ENCODE measurements at places on chromosomes 12 and 14.

GRCh38 chr14:37384870-37385596 lies 187.3 kb downstream of the MIPOL1 start:
- DNase-seq: no peak

DNA sequence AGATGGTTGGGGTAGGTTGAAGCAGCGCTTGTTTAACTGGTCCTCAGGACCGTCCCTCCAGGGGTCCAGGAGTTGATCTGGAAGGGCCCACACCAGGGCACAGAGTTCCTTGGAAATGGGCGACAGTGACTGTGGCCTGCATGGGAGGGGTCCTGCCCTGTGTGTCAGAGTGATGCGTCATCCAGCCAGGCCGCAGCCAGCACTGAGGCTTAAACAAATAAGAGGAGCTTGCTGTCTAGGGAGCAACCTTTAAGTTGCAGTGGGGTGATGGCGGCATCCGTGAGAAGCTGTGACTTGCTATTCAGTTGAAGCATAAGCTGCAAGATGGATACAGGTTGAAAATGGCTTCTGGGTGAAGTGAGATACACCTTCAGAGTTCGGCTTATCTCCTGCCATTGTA lies 20.2 kb downstream of the DCAF4 start:
- DNase-seq: no peak

DNA sequence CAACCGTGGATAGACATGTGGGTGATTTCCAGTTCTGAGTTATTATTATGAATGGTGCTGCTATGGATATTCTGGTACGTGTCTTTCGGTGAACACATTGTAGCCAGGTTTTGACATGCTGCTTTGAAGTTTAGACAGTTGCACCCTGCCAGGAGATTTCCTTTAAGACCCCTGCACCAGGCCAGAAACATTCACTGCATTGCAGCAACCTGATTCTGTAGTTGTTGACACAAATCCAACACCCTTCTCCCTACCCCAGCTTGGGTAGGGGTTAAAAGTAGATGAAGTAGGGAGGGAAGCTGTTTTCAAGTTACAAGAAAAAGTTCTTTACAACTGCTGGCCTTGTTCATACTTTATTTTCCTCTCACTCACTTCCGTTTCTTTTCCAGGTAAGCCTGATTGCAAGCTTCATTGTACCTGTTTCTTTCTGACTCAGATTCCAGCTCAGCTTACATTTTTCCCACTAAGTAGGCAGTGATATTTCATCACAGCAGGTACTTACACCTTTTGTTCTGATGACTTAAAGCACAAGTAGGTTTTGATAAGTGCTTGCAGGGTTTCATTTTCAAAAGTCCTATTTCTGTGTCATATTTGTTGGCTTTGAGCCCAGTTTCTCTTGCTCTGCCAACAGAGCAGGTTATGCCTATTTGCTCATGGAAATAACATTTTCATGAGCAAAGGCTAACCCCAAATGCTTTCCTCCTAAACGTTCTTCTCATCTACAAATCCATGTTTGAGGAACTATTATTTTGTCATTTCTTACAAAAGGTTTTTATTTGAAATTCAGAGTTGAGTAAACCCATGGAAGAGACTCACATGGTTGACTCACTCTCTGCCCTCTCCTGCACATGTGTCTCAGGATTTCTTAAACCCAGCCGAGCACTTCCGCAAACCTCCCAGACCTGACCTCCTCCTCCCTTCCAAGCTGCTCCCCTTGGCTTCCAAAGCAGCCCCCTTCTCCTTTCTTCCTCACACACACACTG lies 12.1 kb upstream of the LTA4H start:
- no peak for DNase-seq

GRCh38 chr14:69693145-69693544 lies 73.8 kb upstream of the SRSF5 start:
- DNase-seq: no peak

DNA sequence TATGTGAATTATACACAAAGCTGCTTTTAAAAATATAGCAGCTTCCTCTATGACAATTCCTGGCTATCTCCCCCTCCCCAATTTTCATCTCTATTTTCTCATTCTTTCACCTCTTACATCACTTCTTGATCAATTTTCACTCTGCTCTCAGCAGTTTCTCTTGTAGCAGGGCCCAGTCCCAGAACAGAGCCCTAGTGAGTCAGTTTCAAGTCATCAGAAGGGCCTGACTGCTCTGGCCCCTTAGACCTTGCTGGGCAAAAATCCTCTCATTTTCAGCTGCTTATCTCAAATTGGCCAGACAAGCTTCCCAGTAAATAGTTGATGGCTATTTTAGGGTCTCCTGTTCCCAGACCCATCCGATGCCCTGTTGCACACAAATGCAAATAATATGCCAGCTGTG lies 101.4 kb downstream of the TTC7B start:
- no peak for DNase-seq

DNA sequence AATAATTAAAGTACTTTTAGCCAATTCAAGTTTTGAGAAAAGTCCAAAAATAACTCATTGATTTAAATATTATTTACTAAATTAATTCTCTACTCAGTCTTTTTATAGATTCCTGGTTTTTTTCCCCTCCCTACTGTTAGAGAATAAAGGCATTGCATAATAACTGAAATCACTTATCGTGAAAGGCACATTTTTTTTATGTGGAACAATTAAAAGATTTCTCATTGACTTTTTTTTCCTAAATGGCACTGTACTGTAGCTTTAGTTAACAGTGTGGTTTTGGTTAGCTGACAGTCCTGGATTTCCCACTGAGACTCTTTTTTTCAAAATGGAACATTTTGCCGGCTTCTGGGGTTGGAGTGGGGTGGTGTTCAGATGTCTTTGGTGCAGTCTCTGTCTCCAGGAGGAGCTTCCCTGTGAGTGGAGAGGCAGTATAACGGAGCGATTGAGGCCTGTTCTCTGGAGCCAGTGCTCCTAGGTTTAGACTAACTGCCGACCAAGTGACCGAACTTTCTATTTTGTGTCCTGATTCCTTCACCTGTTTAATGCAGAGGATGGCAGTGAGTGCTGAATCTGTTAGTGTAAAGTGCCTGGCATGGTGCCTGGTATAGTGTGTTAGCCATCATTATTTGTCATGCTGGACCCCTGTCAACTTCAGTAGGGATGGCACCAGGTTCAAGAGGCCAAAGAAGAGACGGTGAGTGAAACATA lies 117.7 kb downstream of the ADCK1 start:
- no peak for DNase-seq

GRCh38 chr12:98618952-98619351 lies 25.5 kb downstream of the SLC25A3 start:
- no peak for DNase-seq

Data from activated CD8-positive, alpha-beta memory T cell treated with anti-CD3 and anti-CD28 coated beads, Interleukin-2, amount 50 U/mL, for 48 hours (primary cell).